ENCODE measurements at places on chromosomes 12 and 14. TPM values are rescaled to one million over a fixed set of nuclear protein-coding genes. Genes with fewer than 3 reads are reported as not detected.

The LGR5 gene
- not detected for total RNA-seq

The TMEM30B gene
- 0.37 TPM for total RNA-seq

The PLBD1 gene
- not detected for total RNA-seq

The SLCO1B1 gene
- total RNA-seq, result not detected

The CPNE6 gene
- not detected for total RNA-seq

The RFX4 gene
- not detected for total RNA-seq

The CSRP2 gene
- 0.39 TPM for total RNA-seq

The CABP1 gene
- total RNA-seq, result 0.29 TPM

The ANKRD33 gene
- not detected for total RNA-seq

The DAO gene
- total RNA-seq, result not detected

The LMO3 gene
- not detected for total RNA-seq

The BATF gene
- 149 TPM for total RNA-seq

The TAS2R8 gene
- total RNA-seq, result not detected

The KRT85 gene
- total RNA-seq, result not detected

The ACVR1B gene
- total RNA-seq, result 6.3 TPM

The SSPN gene
- not detected for total RNA-seq

The OR6C3 gene
- not detected for total RNA-seq

The SBNO1 gene
- total RNA-seq, result 44.9 TPM

The PRH2 gene
- not detected for total RNA-seq

The IFNG gene
- 560 TPM for total RNA-seq

The TPPP2 gene
- not detected for total RNA-seq

The RTL1 gene
- total RNA-seq, result not detected

The FANCM gene
- total RNA-seq, result 13.1 TPM

The KRT3 gene
- total RNA-seq, result not detected

The INF2 gene
- 132 TPM for total RNA-seq

The PAPLN gene
- 0.71 TPM for total RNA-seq

The TESPA1 gene
- total RNA-seq, result 147 TPM

The MIP gene
- not detected for total RNA-seq

The CD9 gene
- total RNA-seq, result 29.7 TPM

The CLEC2A gene
- total RNA-seq, result not detected

The CEBPE gene
- total RNA-seq, result 0.34 TPM

The AJUBA gene
- 1.9 TPM for total RNA-seq

The DEPDC4 gene
- 1.9 TPM for total RNA-seq

The CDK4 gene
- 113 TPM for total RNA-seq

The PZP gene
- total RNA-seq, result not detected

The KLHDC1 gene
- 2.0 TPM for total RNA-seq

The PIK3C2G gene
- not detected for total RNA-seq

The PCED1B gene
- total RNA-seq, result 55.1 TPM

The MYO1H gene
- not detected for total RNA-seq

The CCDC38 gene
- 0.12 TPM for total RNA-seq

The KRT83 gene
- total RNA-seq, result not detected

The LIN7A gene
- 1.5 TPM for total RNA-seq

The EFS gene
- total RNA-seq, result not detected

The BEST3 gene
- not detected for total RNA-seq

The BRF1 gene
- total RNA-seq, result 50.6 TPM

The SELPLG gene
- 239 TPM for total RNA-seq

The SMCO2 gene
- 1.4 TPM for total RNA-seq

The KCNA5 gene
- total RNA-seq, result not detected

The CD4 gene
- 279 TPM for total RNA-seq

The CLEC7A gene
- total RNA-seq, result 0.83 TPM

The TDP1 gene
- 56.3 TPM for total RNA-seq

The PCNX1 gene
- 80.0 TPM for total RNA-seq

The LRCOL1 gene
- total RNA-seq, result not detected

The LRRC10 gene
- total RNA-seq, result not detected

The KRT79 gene
- total RNA-seq, result not detected

The GDF3 gene
- not detected for total RNA-seq

The IL22 gene
- 4.1 TPM for total RNA-seq

The KRT6A gene
- not detected for total RNA-seq

All from T-helper 1 cell treated with Interleukin-12 subunit alpha and Interleukin-12 subunit beta and Interleukin-4 antibody, amounts not matched to agents 30 ng/mL and 1 ng/mL, for 36 hours (primary cell).